ENCODE measurements at places on chromosomes 7 and 10. TPM values are rescaled to one million over a fixed set of nuclear protein-coding genes. Genes with fewer than 3 reads are reported as not detected.

The GHRHR gene
- not detected for total RNA-seq

The FGFBP3 gene
- total RNA-seq, result 0.66 TPM

The JAZF1 gene
- 21.4 TPM for total RNA-seq

The CALCR gene
- total RNA-seq, result not detected

The PNLIPRP2 gene
- total RNA-seq, result not detected

The ACBD7 gene
- 4.5 TPM for total RNA-seq

The CDHR1 gene
- total RNA-seq, result 0.12 TPM

The UBTD1 gene
- 31.2 TPM for total RNA-seq

The TRIM50 gene
- not detected for total RNA-seq
